ENCODE measurements at places on chromosomes 11 and 22.
A peak's percentile ranks its signal among the peaks of the same experiment; 100 is the strongest.

DNA sequence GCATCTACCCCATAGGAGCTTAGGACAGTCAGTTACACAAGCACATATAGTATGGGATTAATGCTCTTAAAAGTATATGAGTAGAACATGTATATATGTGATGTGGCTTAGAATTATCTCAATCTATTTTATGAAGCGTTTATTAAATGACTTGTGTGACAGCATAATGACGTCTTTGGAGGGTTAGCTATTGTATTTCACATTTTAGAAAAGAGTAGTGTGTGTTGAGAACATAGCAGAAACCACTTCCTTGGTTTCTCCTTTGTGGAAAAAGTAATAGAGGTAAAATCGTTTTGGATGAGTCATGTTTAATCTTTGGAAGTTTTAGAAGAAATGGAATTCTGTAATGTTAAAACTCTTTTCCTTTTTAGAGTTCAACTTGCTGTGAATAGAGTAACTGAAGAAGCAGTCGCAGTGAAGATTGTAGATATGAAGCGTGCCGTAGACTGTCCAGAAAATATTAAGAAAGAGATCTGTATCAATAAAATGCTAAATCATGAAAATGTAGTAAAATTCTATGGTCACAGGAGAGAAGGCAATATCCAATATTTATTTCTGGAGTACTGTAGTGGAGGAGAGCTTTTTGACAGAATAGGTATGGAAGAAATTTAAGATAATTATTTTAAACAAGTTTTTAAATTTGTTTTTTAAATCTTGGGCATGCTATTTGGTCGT lies 2.4 kb downstream of the CHEK1 start:
- no peak for DNase-seq

GRCh38 chr22:31345331-31346254 lies 553 bp downstream of the PATZ1 start:
- DNase-seq = peak; percentile 81

DNA sequence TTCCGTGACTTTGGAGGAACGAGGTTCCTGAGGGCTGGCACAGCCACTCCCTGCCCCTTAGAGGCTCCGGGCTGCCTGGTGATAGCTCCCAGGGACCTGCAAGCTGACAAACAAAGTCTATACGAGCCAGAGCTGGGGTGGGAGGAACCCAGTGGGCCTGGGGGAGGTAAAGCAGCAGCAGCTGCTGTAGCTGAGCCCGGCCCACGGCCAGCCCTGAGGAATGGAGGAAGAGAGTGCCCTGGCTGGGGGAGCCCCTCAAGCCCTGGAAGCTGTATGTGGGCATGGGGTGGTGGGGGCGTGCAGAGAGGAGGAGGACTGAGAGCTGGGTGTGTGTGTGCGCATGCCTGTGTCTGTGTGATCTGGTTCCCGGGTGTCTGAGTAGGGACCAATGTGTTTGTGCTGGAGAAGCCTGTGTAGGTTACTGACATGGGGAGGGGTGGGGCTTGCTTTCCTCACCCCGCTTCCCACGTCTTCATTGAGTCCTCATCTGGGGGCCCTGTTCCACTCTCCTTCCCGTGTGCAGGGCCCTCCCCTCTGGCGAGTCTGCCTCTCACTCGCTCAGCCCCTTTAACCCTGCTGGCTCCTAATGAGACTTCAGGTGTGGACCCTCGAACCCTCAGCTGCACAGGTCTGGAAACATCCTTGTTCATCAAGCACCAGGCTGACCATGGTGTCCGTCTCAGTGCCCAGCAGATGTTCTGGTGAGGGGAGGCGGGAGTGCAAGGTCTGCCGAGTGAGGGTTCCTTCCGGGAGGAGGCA lies 10.8 kb downstream of the ST3GAL4 start:
- DNase-seq = no peak

- no peak for DNase-seq
These were observed 20.6 kb upstream of the OR9Q1 start for GRCh38 chr11:58003036-58003435.

GRCh38 chr22:29587938-29588699 lies 7.2 kb upstream of the NIPSNAP1 start:
- no peak for DNase-seq

DNA sequence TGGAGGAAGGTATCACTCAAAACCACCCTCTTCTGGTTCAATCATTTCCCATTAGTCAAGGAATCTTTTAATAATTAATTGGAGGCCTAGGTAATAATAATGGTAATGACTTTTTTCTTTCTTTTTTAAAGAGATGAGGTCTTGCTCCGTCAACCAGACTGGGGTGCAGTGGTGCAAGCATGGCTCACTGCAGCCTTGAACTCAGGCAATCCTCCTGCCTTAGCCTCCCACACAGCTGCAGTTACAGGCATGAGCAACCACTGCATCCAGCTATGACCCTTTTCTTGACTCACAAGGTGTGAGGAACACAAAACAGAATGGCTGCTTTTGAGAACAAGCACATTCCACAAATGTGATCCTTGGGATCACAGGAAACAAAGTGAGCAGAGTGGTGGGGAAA lies 3.6 kb downstream of the POLDIP3 start:
- DNase-seq = no peak

DNA sequence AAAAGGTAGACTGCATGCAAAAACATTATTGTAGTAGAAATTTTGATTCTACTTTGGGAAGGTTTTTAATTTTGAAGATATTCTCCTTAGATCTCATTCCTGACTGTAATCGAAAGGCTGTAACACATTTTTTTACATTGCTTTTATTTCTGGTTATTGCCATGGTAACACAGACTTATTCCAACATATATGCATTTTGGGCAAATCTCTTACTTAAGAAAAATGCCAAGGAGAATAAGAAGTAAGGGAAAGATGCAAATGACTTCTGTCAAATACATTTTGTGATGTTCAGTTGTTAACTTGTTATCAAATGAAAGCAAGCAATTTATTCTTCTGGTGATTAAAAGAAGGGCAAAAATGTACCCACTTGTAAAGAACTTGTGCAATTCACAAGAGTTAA lies 267.5 kb downstream of the AASDHPPT start:
- DNase-seq = no peak

DNA sequence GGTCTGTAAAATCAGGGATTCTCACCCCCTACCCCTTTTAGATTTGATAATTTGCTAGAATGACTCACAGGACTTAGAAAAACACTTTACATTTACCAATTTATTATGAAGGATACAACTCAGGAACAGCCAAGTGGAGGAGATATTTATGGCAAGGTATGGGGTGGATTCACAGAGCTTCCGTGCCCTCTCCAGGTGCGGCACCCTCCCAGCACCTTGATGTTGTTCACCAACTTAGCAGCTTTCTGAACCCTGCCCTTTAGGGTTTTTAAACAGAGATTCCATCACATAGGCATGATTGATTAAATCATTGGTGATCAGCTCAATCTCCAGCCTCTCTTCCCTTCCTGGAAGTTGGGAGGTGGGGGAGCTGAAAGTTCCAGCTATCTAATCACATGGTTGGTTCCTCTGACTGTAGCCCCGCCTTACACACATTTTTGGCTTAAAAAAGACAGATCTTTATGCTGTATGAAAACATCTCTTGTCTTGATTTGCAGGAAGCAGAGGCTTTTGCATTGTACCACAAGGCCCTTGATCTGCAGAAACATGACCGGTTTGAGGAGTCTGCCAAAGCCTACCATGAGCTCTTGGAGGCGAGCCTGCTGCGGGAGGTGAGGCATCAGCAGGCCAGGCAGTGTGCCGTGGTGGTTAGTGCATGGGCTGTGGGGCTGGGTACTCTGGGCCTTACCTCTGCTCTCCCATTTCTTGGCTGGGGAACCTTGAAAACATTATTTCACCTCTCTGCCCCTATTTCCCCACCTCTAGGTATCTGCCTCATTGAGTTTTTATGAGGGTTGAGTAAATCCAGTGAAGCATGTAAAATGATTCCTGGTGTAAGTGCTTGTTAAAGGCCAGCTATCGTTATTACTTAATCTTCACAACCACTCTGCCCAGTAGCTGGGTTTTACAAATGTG lies 27.0 kb downstream of the CABIN1 start:
- no peak for DNase-seq

- DNase-seq = no peak
These were observed 64.1 kb downstream of the NECTIN1 start for GRCh38 chr11:119664701-119665420.

GRCh38 chr11:30128269-30128932 lies 102.4 kb upstream of the FSHB start:
- peak; percentile 19 for DNase-seq

DNA sequence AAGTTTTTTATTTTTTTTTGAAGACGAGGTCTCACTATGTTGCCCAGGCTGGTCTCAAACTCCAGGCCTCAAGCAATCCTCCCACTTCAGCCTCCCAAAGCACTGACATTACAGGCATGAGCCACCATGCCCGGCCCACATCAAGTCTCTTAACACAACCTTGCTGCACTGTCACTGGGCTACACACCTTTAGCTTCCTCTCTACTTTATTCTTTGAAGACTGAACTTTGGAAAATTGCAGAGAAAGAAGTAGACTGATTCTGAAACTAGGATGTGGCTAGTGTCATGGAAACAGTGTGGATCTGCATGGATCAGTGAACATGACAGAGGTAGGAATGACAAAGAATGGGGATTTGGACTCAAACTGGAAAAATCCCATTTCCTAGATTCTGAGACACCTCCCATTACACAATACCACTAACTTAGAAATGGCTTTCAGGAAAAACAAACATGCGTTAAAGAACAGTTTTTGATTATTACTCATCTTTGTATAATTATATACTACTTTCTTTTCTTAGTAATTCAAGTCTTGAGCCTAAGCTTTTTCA lies 99.6 kb upstream of the SPON1 start:
- DNase-seq = no peak

DNA sequence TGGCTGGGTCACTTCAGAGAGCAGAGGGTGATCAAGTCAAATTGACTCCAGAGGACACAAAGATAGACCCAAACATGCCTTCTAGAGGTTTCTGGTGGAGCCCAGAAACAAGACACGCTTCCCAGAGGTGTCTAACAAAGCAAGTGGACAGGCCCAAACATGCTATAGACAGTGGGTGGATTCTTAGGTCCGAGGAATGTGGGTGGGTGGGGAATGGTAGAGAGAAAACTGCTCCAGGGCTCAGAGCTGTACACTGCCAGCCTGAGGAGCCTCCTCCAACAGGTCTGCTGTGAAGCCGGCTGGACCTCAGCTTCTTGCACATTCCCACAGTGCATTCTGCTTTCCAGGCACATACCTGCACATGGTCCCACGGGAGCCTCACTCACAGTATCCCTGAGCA lies 116.8 kb upstream of the NECTIN1 start:
- DNase-seq = no peak

Measured in G401 (cell line).